Stimulated activated CD8-positive, alpha-beta memory T cell treated with anti-CD3 and anti-CD28 coated beads, Interleukin-4, amount 100 ng/mL, for 1 hour (primary cell): ENCODE measurements at places on chromosomes 11 and 22.

DNA sequence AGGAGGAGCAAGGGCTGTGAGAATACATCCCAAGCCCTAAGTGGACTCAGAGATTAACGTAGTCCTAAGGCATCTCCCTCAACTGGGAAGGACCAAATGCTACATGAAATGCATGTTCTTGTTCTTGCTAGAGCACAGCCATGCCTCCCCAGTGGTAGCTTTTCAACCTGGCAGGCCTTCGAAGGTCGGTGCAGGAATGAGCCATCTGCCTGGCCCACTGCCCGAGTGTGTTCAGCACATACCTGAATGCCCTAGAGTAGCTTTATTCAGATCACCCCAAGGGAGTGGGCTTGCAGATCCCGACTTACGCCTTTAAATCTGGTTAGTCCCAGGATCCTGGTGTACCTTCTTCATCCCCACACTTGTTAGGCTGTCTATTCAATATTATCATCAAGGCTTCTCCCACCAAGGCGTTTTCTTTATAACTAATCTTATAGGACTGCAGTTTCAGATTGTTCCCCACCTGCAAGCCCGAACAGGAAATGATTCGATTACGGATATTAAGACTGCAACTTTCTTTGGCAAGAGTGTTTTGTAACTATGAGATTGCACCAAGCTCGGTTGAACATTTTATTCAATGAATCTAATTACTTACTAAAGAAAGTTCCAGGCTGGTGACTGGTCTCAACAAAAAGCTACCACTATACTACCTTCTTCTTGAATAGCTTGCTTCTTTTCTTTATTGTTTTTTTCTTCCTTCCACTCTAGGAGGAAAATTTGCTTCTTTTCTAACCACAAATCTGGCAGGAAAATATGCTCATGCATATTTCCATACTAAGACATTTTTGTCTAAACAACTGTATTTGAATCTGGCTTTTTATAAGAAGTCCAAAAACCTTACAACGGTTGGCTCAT lies 115.6 kb downstream of the SGSM3 start:
- no peak for DNase-seq

GRCh38 chr11:68313574-68314202 lies 1.3 kb downstream of the LRP5 start:
- DNase-seq, result no peak

GRCh38 chr11:60887556-60887955 lies 18.8 kb downstream of the PRPF19 start:
- DNase-seq, result no peak

GRCh38 chr11:29996016-29996415 lies 20.8 kb downstream of the KCNA4 start:
- DNase-seq, result no peak

DNA sequence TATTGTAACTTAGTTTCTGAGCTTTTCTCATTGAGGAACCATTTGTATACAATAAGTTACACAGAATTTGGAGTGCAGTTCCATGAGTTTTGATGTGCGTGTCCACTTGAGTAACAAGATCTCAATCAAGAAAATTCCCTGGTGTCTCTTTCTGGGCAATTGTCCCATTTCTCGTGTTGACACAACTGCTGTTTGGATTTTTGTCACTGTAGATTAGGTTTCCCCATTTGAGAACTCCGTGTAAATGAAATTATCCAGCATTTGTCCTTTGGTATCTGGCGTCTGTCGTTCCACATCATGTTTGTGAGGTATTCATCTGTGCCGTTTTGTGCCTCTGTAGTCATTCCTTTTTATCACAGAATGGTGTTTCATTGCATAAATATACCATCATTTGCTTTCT lies 547.0 kb downstream of the TBC1D22A start:
- no peak for DNase-seq

DNA sequence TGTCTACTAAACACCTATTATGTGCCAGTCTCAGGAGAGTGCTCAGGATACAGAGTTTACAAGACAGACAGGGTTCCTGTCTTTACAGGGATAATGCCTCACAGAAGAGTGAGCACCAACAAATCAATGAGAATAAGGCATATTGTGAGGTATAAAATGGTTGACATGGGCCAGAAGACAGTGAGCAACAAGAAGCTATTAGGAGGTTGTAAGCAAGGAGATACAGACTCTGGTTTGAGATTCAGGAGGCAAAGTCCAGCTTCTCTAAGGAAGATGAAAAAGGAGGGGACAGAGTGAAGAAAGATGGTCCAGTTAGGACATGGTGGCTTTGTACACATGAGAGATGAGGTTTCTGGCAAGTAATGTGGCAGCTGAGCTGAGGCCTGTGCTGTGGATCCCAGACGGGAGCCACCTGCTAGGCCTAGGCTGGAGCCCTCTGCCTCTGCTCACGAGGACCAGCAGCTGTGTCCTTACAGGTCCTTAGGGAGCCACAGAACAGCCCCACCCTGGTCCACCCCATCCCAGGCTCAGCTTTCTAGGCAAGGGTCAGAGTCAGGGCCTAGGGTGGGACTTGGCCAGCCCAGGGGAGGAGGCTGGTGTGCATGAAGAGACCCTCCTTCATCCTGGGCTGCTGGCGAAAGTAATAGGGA lies 110.5 kb downstream of the ZNF280B start:
- no peak for DNase-seq

GRCh38 chr11:13596611-13597326 lies 71.7 kb upstream of the FAR1 start:
- no peak for DNase-seq
